NB4 (cell line): ENCODE measurements at places on chromosomes 12 and 14.

GRCh38 chr12:54719691-54720090 is 71.5 kb upstream of the DCD start:
- DNase-seq = peak; percentile 8

DNA sequence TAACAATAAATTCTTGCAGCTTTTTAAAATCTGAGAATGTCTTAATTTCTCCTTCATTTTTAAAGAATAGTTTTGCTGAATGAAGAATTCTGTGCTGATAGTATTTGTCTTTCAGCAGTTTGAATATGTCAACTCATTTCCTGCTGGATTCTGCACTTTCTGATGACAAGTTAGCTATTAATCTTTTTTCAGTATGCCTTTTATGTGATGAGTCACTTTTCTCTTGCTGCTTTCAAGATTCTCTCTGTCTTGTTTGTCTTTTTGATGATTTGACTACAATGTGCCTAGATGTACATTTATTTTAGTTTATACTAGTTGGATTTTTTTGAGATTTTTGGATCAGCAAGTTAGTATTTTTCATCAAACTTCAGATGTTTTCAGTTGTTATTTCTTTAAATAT is 87.9 kb upstream of the AVPR1A start:
- no peak for DNase-seq

DNA sequence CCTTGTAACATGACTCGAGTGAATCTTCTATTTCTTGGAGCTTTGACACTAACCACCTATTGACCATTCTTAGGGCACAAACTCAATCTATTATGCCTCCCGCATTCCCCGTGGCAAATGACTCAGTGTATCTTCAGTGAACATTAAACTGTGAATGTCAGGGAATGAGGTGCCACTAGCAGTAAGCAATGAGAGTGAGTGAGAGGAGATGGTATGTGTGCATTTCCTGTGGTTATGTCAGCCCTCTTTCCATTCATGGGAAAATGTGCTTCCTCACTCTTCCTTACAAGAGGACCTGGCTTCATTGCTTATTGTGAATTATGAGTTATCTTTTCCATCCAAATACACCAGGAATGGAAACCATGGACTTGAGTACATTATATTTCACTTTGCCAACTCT is 229.2 kb downstream of the EMP1 start:
- no peak for DNase-seq

DNA sequence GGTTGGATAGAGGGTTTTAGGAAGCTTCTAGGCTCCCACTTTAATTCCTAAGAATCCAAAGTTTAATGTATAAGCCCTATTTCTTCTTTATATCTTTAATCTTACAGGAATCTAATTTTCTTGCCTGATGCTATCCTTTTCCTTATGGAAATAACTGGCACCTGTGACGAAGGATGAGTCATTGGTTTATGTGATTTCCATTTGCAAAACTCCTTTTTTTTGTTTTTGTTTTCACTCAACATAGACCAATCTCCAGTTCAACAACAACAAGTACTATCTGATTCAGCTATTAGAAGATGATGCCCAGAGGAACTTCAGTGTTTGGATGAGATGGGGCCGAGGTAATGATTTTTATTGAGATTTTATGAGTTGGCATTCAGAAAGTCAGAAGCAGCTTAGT is 6.8 kb downstream of the PARP2 start:
- no peak for DNase-seq

DNA sequence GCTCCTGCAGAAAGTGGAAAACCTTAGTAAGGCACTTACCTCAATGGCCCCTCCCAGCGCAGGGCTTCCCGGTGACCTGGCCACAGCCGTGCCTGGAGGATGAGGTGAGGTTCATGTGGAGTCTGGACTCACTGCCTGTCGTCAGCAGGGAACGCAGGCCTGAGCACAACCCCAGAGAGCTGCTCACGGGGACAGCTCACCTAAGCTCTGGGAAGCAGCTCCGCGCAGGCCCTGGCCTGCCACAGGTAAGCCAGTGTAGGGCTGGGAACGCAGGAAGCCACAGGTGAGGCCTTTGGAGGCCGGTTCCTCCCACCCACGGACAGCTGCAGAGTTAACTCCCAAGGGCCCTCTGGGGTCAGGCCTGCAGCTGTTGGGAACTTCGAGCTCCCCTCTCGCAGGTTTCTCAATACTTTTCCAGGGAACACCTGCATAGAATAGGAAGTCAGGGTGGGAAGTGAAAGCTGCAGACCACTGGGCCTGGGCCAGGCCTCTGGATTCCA is 32.7 kb downstream of the ANAPC7 start:
- DNase-seq = no peak

GRCh38 chr14:61051051-61051450 is 70.0 kb downstream of the SLC38A6 start:
- DNase-seq = no peak

DNA sequence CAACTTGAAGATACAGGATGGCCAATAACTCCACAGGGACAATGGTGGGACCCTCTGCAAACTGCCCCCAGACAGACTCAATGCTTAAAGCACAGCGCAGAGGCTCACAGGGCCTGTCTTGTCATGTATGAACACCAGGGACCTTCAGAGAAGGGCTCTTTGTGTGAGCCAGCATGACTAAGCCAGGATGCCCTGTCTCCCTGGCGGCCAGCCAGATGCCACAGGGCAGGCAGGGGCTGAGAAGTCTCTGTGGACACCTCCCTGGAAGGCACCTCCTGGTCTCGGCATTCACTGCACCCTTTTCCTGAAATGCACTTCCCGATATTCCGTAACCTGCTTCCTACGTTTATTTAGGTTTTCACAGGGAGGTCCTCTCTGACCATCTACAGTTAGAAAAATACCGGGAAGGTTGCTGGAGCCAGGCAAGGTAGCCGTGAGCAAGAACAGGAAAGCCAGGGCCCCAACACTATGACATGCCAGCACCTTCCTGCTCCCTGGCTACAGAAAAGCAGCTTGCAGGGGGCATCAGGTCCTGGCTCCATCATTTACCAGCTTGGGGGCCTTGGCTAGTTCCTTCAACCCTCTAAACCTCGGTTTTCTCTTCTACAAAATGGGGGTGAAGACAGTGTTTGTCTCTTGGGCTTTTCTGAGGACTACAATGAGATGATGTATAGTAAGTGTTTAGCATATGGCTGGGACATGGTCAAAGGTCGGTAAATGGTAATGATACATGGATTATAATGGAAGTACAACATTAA is 65.0 kb downstream of the PITPNM2 start:
- peak; percentile 49 for DNase-seq

- DNase-seq = no peak
These were observed 101.7 kb downstream of the DPF3 start for GRCh38 chr14:72792051-72792788.

- DNase-seq = no peak
These were observed 2.5 kb downstream of the KDM5A start for GRCh38 chr12:386651-387050.

DNA sequence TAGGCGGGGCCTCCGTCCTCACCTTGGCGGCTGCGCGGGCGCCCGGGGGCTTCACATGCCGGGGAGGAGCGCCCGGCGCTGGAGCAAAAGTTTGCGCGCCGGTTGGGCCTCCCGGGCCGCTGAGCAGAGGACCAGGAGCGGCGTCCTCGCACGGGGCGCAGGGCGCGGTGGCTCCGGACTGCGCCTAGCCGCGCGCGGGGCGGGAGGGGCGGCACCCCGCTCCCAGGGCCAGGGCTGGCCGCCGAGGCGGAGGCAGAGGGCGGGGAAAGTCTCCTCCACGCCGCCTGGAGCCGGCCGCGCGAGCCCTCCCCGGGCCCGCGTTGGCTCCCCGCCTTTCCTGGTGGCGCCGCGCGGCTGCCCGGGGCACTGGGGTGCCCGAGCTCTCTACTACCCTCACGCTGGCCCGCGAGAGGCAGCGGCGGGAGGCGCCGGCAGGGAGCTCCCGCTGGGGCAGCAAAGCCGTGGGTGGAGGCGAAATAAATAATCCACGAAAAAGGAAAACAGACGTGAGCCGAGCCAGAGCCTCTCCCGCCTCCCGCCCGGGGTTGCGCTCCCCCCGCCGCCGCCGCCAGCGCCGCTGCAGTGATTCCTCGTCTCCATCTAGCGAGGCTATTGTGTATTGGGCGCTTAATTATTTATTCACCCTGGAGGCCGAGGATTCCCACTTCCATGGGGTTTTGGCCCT is 400 bp upstream of the PRIMA1 start:
- no peak for DNase-seq

- no peak for DNase-seq
These were observed 53.2 kb upstream of the DYRK2 start for GRCh38 chr12:67595365-67595764.

DNA sequence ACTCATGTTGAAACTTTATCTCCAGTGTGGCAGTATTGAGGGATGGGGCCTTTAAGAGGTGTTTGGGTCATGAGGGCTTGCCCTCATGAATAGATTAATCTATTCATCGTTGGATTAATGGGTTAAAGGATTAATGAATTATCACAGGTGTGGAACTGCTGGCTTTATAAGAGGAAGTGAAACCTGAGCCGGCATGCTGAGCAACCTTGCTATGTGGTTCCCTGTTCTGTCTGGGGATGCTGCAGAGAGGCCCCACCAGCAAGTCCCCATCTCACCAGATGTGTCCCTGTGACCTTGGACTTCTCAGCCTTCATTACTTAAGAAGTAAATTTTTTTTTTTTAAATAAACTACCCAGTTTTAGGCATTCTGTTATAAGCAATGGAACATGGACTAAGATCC is 109.6 kb downstream of the DYRK2 start:
- no peak for DNase-seq

GRCh38 chr14:55131370-55132137 is 2.5 kb downstream of the LGALS3 start:
- peak; percentile 64 for DNase-seq

DNA sequence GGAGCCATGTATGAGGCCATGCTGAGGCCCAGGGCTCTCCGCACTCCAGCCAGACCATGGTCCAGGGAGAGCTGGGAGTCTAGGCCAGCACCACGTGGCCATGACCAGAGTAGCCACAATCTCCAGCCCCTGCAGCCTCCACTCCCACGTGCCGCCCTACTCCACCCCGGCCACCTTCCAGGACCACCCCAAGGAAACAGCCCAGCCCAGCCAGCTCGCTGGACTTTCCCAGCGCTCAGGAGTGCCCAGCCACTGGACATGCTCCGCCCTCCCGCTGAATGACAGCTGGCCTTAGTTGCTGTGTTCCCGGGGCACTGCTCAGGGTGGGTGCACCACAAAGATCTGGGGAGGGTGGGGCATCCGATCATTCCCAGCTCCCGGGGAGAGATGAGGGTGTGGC is 2.1 kb upstream of the C14orf180 start:
- DNase-seq = no peak

GRCh38 chr12:117101953-117102799 is 3.0 kb upstream of the TESC start:
- no peak for DNase-seq

DNA sequence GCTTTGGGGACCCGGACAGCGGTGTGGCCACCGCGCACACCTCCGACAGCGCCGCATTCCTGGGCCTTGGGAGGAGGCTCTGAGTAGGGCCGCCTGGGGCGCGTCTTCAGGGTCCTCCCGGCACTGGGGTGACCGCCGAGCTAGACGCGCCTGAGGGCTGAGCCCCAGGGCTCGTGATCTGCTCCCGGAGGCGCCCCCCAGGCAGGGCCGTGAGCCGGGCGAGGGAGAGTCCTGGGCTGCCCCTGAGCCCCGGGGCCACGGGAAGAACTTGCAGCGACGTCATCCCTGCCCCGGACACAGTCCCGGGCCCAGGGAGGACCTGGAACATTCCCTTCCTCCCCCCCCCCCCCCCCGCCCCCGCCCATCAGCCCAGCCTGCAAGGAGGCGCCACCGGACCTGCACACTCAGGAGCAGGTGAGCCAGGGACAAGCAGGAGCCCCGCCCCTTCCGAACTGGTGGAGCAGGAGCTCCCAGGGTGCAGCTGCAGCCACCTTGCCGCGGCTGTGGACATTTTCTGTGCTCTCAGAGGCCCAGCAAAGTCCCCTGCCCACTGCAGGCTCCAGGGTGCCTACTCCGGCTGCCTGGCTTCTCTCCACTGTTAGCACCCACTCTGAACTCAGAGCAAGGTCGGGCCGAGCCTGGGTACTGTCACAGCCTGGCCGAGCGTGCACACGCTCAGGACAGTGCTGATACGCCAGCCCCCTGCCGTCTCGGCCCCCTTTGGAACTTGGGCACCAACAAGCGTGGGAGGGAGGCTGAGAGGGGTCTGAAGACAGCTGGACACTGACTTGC is 50.7 kb downstream of the A2M start:
- DNase-seq = no peak
